ENCODE measurements at places on chromosomes 6 and 20. TPM values are rescaled to one million over a fixed set of nuclear protein-coding genes. Genes with fewer than 3 reads are reported as not detected.

- H3K27ac ChIP-seq, result peak overlapping the region; percentile 60
- DNase-seq, result no peak
- no peaks in the 10 kb centered on the region for H3K27me3 ChIP-seq
- H3K4me1 ChIP-seq, result peaks cover 19% of the 10 kb centered on the region
- H3K4me3 ChIP-seq, result peak overlapping the region; percentile 62
Measured at GRCh38 chr6:10720265-10720959, 2.5 kb upstream of the TMEM14C start.

- H3K36me3 ChIP-seq, result no peaks in the 10 kb centered on the region
- no peaks in the 10 kb centered on the region for H3K4me1 ChIP-seq
- H3K27me3 ChIP-seq, result peaks cover 13% of the 10 kb centered on the region
- H3K4me3 ChIP-seq, result no peak within 1 kb of the TSS
- DNase-seq, result no peak
Measured at GRCh38 chr6:27911956-27912446, at the start of gene OR2B2. OR2B2 (minus strand) TSS chr6:27912396; CDS start chr6:27912319, 77 bp downstream.

DNA sequence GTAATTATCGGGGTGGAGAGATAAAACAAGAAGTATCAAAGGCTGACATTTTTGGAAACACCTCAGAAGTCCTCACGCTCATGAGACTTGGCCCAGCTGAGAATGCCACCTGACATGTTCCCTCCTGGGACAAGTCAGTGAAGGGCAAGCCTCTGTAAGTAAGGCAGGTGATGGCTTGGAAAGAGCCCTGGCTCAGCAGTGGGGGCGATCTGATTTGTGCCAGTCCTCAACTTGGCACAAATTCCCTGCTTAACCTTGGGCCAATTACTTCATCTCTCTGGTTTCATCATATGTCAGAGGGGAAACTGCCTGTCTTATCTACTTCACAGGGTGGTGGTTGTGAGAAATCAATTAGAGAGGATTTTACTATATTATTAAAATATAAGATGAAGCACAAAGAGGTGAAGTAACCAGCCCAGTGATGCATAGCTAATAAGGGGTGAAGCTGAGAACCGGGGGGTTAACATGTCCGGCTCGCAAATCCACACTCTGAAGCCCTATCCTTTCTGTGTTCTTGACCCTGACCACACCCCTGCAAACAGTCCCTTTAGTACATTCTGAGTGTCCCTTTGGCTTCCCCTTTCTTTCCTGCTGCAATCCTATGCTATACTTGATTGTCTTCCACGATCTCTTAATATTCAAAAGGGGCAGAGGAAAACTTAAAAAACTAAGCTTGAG, 8.8 kb upstream of the MOCS1 start:
- peaks cover 9% of the 10 kb centered on the region for H3K4me1 ChIP-seq
- no peak for DNase-seq
- H3K36me3 ChIP-seq, result no peaks in the 10 kb centered on the region

DNA sequence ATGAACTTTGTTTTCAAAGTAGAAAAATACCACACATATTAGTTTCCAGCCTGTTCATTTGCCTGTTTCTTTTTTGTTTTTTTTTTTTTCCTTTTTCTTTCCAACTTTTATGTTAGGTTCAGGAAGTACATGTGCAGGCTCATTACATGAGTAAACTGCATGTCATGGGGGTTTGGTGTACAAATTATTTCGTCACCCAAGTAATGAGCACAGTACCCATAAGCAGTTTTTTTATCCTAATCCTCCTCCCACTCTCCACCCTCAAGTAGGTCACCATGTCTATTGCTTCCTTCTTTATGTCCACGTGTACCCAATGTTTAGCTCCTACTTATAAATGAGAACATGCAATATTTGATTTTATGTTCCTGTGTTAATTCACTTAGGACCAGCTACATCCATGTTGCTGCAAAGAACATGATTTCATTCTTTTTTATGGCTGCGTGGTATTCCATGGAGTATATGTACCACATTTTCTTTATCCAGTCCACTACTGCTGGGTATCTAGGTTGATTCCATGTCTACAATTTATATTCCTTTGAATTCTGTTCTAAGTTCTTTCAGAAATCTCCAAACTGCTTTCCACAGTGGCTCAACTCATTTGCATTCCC, 31.8 kb downstream of the SNX14 start:
- H3K27me3 ChIP-seq, result no peaks in the 10 kb centered on the region
- H3K27ac ChIP-seq, result no peak overlapping the region
- H3K36me3 ChIP-seq, result no peaks in the 10 kb centered on the region
- H3K4me3 ChIP-seq, result no peak overlapping the region
- H3K4me1 ChIP-seq, result no peaks in the 10 kb centered on the region

The DACT2 gene
- total RNA-seq, result 8.7 TPM

DNA sequence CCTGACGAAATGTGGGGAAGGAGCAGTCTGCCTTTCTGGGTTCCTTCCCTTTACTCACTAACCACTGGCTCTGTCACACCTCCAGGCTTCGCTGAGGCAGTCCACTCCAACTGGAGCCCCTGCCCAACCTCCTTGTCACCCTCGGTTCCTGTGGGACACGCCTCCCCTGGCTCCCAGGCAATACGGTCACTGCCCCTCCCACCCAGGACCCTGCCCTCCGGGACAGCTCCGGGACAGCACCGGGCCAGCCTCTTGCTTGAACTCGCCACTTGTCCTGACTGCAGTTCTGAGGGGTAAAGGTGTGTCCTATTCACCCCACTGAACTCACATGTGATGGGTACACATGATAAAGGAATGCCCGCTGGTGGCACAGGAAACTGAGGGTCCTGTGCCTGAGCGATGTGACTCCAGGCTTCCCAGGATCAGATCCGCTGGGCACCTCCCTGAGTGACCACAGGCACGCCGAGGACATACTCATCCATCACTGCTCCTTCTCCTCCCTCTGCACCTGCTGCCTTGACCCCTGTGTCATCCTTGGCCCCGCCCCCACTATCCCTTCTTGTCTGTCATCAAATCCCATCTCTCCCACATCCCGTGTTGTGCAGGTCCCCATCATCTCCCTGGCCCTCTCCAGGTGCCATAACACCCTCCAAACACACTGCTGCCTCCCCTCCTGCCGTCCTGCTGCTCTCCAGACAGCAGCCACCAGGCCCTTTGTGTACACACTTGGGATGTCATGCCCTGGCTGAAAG, 7.9 kb downstream of the SDCBP2 start:
- H3K4me3 ChIP-seq, result no peak overlapping the region
- H3K27ac ChIP-seq, result no peak overlapping the region
- DNase-seq, result no peak
- no peaks in the 10 kb centered on the region for H3K27me3 ChIP-seq
- peaks cover 15% of the 10 kb centered on the region for H3K4me1 ChIP-seq

The OR2H1 gene
- not detected for total RNA-seq
